Activated CD8-positive, alpha-beta memory T cell treated with anti-CD3 and anti-CD28 coated beads for 4 hours (primary cell): ENCODE measurements at places on chromosomes 1 and 21.

- DNase-seq: no peak
These were observed 40.5 kb downstream of the CHD1L start for GRCh38 chr1:147283011-147283410.

DNA sequence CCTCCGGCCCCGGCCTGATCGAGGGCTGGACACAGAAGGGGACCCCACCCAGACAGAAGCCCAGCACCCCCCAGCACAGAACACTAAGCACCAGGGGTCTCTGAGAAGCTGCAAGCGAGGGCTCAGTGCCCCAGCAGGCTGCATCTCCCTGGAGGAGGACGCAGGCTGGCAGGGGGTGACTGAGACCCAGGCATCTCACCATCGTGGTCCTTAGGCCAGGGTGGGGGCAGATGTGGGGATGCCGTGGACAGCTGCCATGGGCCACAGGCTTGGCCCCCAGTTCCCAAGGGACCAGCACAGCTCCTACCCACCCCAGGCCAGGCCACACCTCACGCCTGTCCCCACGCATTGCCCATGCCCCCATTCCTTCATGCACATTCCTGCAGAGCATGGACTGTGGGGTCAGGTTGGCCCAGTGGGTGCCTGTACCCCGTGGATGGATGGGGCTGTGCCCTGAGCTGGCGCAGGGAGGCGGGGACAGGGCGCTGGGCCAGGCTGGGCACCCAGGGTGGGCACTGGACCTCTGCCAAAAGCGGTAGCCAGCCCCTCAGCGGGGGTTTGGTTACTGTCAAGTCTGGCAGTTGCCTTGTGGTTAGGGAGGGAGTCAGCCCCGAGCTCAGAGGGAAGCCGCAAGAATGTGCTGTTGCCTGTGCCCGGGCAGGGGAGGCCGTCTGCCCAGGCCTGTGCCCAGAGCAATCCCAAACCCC lies 61.5 kb downstream of the ARHGEF16 start:
- DNase-seq: no peak

- no peak for DNase-seq
These were observed 53.6 kb downstream of the CHODL start for GRCh38 chr21:18298228-18298627.

DNA sequence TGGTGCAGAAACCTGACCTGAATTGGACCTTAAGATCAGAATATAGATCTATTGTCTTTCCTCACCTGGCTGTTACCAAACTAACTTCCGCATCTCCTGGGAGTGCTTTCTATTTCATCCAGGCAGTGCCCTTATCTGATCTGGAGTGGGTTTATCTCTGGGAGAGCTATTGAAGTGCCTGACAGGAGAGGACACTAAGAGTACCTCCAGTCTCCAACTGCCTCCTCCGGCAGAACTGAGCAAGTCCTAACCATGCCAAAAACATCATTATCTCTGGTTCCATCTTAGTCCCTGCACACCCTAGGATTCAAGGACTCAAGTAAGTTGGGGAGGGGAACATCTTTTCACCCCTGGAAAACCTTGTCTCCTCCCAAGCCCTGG lies 12.4 kb upstream of the KCNJ15 start:
- no peak for DNase-seq

DNA sequence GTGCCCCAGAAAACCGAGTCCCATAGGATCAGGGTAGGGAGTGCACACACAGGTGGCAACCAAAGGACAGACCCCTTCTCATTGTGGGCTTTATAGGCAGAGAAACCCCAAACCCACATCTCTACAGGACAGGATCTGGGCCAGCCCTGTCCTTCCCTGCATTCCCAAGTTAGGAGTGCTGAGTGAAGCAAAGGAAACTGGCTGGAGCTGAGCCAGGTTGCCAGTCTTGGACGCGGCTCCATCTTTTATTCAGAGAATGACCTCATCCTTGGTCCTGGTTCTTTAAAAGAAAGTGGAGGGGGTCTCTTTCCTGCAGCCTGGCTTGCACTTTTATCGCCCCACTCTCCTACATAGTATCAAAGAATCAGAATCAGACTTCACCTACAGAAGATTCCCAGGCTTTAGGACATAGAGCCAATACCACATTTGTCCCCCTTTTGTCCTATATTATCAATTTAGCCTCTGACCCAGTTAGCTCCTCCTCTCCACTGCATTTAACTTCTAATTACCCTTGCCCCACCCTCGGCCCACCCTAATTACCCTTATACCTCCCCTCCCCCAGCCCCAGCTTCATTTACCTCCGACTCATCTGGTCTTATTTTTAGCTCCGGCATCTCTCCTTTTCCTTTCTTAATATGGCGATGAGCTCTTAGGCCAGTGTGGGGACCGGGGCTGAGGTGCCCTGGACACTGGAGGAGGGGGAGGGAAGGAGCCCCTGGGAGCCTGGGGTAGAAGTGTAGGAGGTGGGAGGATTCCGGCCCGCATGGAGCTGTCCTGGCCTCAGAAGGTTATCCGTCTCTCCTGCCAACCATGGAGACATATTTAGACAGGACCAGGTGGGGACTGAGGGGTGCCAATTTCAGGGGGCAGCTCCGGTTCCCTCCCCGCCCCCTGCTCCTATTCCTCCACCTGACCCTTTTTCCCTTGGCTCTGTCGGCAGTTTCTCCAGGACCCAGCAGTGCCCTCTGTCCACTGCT lies at the start of gene CASQ1:
CASQ1 (plus strand) TSS at position 927 of the 977 bp plus-strand sequence. CDS start 177 bp downstream, outside the sequence.
- no peak for DNase-seq

DNA sequence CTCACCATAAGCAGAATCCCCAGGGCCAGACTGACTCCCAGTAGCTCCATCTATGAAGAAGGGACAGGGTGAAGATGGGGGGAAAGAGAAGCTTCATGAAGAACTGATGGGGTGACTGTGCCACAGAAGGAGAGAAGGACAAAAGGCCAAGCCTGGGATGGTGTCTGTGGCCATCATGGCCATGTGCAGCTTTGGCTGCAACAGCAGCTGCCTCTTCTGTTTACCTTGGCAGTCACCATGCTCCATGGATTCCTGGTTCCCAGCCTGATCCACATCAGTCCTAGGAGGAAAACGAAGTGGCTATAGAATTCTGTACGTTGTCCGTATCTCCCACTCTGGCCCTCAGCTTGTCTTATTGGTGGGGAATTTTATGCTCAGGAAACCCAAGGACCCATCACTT lies 12.0 kb downstream of the SEMA6C start:
- DNase-seq: no peak

DNA sequence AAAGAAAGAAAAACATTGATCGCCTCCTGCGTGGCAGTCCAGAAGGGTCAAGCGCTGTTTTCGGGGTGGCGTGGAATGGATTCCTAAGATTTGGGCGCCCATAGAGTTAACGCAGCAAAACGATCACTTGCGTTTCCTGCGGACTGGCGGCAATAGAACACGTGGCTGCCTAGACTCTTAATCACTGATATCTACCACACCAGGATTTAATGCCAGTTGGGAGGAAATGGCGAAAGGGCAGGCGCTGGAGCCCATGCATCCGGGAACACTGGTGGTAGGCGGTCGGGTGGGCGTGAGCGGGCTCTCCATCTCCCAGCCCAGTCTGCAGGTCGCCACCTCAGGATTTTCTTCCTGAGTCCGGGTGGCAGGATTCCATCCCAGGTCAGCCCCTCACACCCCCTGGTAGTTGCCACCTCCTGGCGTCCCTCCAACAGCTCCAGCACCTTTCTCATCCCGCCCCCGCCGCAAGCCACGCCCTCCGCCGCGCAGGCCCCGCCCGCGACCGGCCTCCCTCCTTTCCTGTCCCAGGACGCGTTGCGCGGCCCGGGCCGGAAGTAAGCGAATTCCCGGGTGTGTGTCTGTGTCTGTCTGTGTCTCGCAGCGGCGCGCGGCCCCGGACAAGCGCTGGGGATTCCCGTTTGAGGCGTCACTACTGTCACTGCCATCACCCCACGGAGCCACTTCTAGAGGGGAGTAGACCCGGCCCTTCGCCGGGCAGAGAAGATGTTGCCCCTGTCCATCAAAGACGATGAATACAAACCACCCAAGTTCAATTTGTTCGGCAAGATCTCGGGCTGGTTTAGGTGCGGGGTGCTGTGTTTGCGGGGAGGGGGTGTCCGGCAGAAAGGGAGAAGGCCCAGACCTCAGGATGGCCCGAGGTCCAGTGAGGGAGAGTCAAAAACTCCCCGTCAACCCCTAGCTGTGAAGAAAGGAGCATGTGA lies at the start of gene SLC30A7:
SLC30A7 (plus strand) TSS at position 551 of the 941 bp plus-strand sequence; CDS start at position 724, 173 bp downstream.
- DNase-seq: peak; percentile 95

DNA sequence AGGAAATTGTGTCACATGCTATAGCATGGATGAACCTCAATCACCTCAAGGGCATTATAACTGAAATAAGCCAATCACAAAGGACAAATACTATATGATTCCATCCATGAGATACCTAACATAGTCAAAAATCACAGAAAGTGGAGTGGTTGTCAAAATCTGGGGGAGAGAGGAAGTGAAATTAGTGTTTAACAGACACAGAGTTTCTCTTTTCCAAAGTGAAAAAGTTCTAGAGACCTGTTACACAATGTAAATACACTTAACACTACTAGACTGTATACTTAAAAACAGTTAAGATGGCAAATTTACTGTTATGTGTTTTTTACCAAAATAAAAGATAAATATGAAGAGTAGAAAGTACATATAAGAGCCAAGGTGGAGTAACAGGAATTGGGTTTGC lies 31.8 kb downstream of the ZNF644 start:
- no peak for DNase-seq

GRCh38 chr1:46457178-46457577 lies 32.5 kb upstream of the DMBX1 start:
- no peak for DNase-seq

- DNase-seq: no peak
These were observed 528.6 kb downstream of the LTN1 start for GRCh38 chr21:28464095-28464494.

DNA sequence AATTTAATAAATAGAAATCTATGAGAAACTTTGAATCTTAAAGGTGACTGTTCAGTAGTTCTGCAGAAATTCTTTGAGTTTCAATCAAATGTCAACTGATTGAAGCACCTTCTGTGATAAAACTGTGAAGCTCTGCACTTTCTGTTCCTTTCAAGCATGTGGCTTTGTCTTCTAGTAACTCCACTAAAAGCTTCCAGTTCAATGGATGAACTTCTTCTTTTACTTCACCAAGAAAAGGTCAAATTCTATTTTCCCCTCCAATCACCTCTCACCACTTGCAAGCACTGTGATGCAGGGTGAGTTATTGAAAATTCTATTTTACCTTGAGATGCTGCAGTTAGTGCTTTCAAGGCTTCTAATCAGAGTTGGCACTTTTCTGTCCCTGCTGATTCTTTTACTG lies 515.3 kb upstream of the B3GALT2 start:
- no peak for DNase-seq

- DNase-seq: no peak
These were observed 4.6 kb downstream of the MYCL start for GRCh38 chr1:39896909-39897685.

DNA sequence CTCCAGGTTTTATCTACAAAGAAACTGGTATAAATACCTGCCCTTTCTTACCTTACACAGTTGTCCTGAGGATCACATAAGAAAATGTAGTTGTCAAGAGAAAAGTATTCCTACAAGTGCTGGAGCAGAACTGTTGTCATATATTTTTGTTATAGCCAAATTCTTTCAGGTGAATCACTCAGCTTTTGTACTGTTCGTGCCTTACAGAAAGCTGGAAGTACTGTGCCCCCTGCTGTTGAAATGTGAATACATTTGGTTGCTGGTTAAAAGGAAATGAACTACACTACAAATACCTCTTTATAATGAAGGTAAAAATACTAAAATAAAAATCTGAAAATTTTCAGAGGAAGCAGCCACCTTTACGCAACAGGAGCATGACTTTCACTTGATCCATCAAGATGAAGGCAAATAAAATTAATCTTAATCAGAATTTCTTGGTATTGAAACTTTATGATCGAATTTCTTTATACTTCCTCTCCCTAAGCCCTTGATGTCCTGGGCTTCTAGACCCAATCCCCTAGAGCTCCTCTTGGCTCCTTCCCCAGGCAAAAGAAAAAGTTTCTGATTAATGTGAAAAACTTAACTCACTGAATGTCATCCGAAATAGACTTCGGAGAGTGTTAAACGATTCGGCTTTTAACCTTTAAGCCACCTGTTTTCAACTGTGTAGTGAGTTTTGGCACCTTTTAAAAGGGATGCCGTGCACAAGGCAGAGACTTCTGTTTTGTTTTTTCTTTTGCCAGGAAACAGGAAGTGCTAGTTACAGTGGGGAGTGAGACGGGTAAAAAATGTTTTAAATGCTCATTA lies 12.5 kb downstream of the CHML start:
- no peak for DNase-seq

DNA sequence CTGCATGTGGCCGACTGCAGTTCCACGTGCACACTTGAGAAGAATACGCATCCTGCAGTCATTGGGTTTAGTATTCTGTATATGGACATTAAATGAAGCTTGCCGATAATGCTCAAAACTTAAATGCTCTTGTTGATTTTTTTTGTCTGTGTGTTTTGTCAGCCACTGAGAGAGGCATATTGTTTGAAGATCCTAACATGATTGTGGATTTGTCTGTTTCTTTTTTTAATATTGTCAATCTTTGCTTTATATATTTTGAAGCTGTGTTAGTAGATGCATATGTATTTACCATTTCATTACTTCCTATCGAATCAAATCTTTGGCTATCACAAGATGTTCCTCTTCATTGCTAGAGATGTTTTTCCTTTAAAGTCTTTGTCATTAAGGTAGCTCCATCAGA lies 73.2 kb downstream of the FHAD1 start:
- DNase-seq: no peak

GRCh38 chr21:43890042-43890441 lies 25.0 kb downstream of the AGPAT3 start:
- DNase-seq: no peak

- DNase-seq: no peak
These were observed 18.8 kb upstream of the ARHGEF16 start for GRCh38 chr1:3435666-3436065.

DNA sequence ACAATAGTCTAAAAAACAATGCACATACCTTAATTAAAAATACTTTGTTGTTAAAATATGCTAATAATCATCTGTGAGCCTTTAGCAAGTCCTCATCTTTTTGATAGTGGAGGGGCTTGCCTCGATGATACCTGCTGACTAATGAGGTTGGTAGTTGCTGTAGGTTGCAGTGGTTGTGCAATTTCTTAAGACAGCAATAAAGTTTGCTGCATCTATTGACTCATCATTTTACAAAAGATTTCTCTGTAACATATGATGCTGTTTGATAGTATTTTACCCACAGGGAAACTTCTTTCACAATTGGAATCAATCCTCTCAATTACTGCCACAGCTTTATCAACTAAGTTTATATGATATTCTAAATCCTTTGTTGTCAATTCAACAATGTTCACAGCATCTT lies 7.6 kb downstream of the C1orf87 start:
- DNase-seq: no peak

GRCh38 chr1:63524201-63524600 lies 876 bp downstream of the EFCAB7 start:
- DNase-seq: no peak

- DNase-seq: no peak
These were observed 29.3 kb downstream of the TNNT2 start for GRCh38 chr1:201348211-201348566.

DNA sequence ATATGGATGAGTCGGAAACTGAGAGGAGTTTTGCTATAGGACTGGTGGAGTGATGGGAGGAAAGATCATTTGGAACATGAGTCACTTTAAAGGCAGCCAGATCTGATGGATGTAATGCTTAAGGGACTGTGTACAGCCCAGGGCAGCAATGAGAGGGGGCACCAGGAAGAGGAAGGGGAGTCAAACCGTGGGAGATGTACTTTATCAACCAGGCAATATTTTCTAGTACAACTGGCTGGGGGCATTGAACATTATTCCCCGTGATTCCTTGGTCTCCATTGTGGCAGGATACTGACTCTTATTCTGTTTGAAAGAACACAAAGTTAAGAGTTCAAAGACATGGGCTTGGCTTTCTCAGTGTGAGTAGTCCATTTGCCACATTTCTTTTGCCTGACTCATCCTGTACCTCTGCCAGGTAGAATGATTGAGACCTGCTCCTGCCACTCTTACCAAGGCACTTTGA lies 268.2 kb upstream of the NR5A2 start:
- DNase-seq: no peak

GRCh38 chr1:31624309-31624708 lies 6.8 kb downstream of the HCRTR1 start:
- DNase-seq: no peak
